Uterine smooth muscle cell (primary cell): ENCODE measurements at places on chromosomes 7 and 10. TPM values are rescaled to one million over a fixed set of nuclear protein-coding genes. Genes with fewer than 3 reads are reported as not detected.

Gene C10orf62
- 0.11 and 0.37 TPM in 2 replicates for total RNA-seq

Gene SLC26A4
- total RNA-seq, result 0.44 and 0.50 TPM in 2 replicates

Gene DHX32
- 44.0 and 45.6 TPM in 2 replicates for total RNA-seq

Gene KLLN
- total RNA-seq, result 0.33 and 0.62 TPM in 2 replicates

Gene ARHGAP22
- total RNA-seq, result 85.7 and 130 TPM in 2 replicates

Gene HOXA2
- under 0.01 TPM in 1 of 2 replicates, not detected in the other for total RNA-seq

Gene PRPS1L1
- not detected in 2 replicates for total RNA-seq

Gene EBLN1
- not detected in 2 replicates for total RNA-seq

Gene ANXA8
- total RNA-seq, result 0.12 and 0.22 TPM in 2 replicates

Gene IDI2
- not detected in 2 replicates for total RNA-seq

Gene CTAGE6
- total RNA-seq, result 0.12 and 0.44 TPM in 2 replicates

Gene SMKR1
- 0.25 and 0.44 TPM in 2 replicates for total RNA-seq

Gene HKDC1
- 1.3 and 10.6 TPM in 2 replicates for total RNA-seq

Gene RSPH10B
- 0.11 and 0.37 TPM in 2 replicates for total RNA-seq

Gene BMPER
- total RNA-seq, result 3.2 and 5.0 TPM in 2 replicates

Gene ECHDC3
- 7.2 and 12.0 TPM in 2 replicates for total RNA-seq

Gene WASHC2C
- total RNA-seq, result 39.0 and 55.0 TPM in 2 replicates

Gene NUTM2B
- 0.22 and 0.37 TPM in 2 replicates for total RNA-seq

Gene SUGCT
- 3.9 and 7.2 TPM in 2 replicates for total RNA-seq

Gene SFTPD
- total RNA-seq, result not detected in 2 replicates

Gene VENTX
- not detected in 2 replicates for total RNA-seq

Gene TUBAL3
- total RNA-seq, result not detected in 2 replicates

Gene C7orf57
- total RNA-seq, result 0.11 TPM in 1 of 2 replicates, not detected in the other

Gene FBXL13
- 1.1 and 1.2 TPM in 2 replicates for total RNA-seq

Gene BUD31
- total RNA-seq, result 103 and 113 TPM in 2 replicates
